ENCODE measurements at places on chromosomes 4 and X. TPM values are rescaled to one million over a fixed set of nuclear protein-coding genes. Genes with fewer than 3 reads are reported as not detected.
A peak's percentile ranks its signal among the peaks of the same experiment; 100 is the strongest.

Gene GYPA
- not detected for total RNA-seq

GRCh38 chrX:14941301-14941700 lies 68.1 kb downstream of the MOSPD2 start:
- no peaks in the 10 kb centered on the region for H3K36me3 ChIP-seq
- no peak overlapping the region for H3K27ac ChIP-seq
- no peak for DNase-seq
- H3K4me3 ChIP-seq = no peak overlapping the region

Gene MAGEB17
- total RNA-seq = not detected

DNA sequence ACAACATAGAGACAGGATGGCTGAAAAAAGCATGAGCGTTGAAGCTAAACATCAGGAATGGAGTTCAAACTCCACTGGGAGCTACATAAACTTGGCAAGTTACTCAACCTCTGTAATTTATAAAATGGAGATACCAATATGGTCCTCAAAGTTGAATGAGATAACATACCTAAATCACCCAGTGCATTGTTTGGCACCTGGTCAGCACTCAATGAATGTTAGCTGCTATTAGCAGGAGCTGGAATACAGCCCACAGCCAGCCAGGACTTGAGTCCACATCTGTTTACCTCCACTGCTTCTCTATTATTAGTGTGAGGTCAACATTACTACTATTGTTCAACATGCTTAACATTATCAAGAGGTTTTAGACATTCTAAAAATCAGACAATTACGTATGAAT lies 97.9 kb downstream of the NR3C2 start:
- DNase-seq = no peak
- H3K27ac ChIP-seq = no peak overlapping the region
- H3K4me3 ChIP-seq = no peak overlapping the region
- H3K36me3 ChIP-seq = no peaks in the 10 kb centered on the region
- no peaks in the 10 kb centered on the region for H3K27me3 ChIP-seq

DNA sequence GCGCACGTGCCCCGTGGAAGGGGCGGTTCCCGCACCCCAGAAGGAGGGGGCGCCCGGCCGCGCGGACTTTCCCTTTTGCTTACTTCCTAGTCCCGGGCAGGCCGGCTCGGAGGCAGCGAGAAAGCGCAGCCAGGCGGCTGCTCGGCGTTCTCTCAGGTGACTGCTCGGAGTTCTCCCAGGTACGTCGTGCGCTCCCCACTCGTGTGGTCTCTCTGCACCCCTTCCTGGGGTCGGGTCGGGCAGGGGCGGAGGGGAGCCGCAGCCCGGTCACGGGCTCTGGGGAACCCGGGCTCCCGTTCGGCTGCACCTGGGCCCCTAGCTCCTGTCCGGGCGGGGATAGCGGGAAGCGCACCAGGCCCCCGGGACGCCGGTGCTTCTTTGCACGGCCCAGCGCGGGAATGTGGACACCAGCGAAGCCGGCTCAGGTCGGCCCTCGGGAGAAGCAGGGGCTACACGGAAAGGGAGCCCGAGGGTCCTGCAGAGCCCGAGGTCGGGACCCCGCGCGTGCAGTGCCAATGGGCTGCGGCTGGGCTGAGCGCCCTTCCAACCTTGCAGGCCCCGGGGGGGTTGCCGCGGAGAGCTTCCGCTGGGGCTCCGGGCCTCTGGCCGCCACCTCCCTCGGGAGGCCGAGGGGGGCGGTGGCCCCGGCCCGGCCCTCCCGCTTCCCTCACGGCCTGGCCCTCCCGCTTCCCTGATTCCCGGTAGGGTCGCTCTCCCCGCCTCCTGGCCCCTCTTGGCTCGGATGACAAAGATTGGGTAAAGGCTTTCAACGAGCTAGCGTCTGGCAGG lies at the start of gene TLR2:
Gene TLR2 (plus strand): TSS at position 99 of the 789 bp plus-strand sequence. CDS start 18,628 bp downstream, outside the sequence.
- peak within 1 kb of the TSS; percentile 69 for H3K4me3 ChIP-seq
- H3K4me1 ChIP-seq = no peaks in the 10 kb centered on the region
- H3K27me3 ChIP-seq = no peaks in the 10 kb centered on the region
- no peak for DNase-seq

- H3K27me3 ChIP-seq = no peaks in the 10 kb centered on the region
- peak; percentile 14 for DNase-seq
- no peak overlapping the region for H3K4me3 ChIP-seq
- H3K27ac ChIP-seq = no peak overlapping the region
- no peaks in the 10 kb centered on the region for H3K4me1 ChIP-seq
These were observed 531.8 kb downstream of the GLUD2 start for GRCh38 chrX:121579016-121579760.

Gene GAGE12F
- total RNA-seq = not detected

DNA sequence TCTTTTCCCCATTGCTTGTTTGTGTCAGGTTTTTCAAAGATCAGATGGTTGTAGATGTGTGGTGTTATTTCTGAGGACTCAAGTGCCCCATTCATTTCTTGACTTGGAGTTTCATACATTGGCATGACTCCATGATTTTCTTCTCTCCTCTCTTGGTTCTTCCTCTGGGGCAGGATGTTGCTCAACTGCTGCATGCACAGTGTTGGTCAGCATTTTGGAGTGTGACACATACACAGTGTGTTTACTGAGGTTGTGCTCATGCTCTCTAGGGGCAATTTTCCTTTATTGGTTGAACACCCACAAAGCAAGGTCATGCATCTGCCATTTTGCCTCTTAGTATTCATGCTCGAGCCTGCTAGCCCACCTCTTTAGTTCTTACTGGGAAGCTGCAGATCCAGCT lies 1993.8 kb downstream of the ARAP2 start:
- no peak for DNase-seq
- no peaks in the 10 kb centered on the region for H3K27me3 ChIP-seq
- no peak overlapping the region for H3K27ac ChIP-seq
- H3K4me1 ChIP-seq = no peaks in the 10 kb centered on the region

GRCh38 chr4:149521611-149522425 lies 293.8 kb downstream of the IQCM start:
- H3K27me3 ChIP-seq = no peaks in the 10 kb centered on the region
- DNase-seq = no peak
- no peak overlapping the region for H3K27ac ChIP-seq
- H3K4me1 ChIP-seq = no peaks in the 10 kb centered on the region
- H3K4me3 ChIP-seq = no peak overlapping the region

- H3K4me1 ChIP-seq = no peaks in the 10 kb centered on the region
- H3K36me3 ChIP-seq = no peaks in the 10 kb centered on the region
- no peaks in the 10 kb centered on the region for H3K27me3 ChIP-seq
- no peak overlapping the region for H3K4me3 ChIP-seq
- no peak for DNase-seq
- H3K27ac ChIP-seq = no peak overlapping the region
These were observed 841.9 kb downstream of the PCDH18 start for GRCh38 chr4:136690360-136690759.

- DNase-seq = no peak
- no peak overlapping the region for H3K4me3 ChIP-seq
- H3K36me3 ChIP-seq = no peaks in the 10 kb centered on the region
- H3K4me1 ChIP-seq = no peaks in the 10 kb centered on the region
- H3K27ac ChIP-seq = no peak overlapping the region
These were observed 168.4 kb downstream of the MAD2L1 start for GRCh38 chr4:119898211-119898610.

- no peak for DNase-seq
- H3K36me3 ChIP-seq = no peaks in the 10 kb centered on the region
- no peak overlapping the region for H3K4me3 ChIP-seq
- H3K4me1 ChIP-seq = no peaks in the 10 kb centered on the region
- H3K27me3 ChIP-seq = no peaks in the 10 kb centered on the region
- no peak overlapping the region for H3K27ac ChIP-seq
These were observed 212.4 kb downstream of the NR3C2 start for GRCh38 chr4:148229798-148230197.
